Upper lobe of right lung (tissue), 1 donor: ENCODE measurements at places on chromosomes 11 and 22. TPM values are rescaled to one million over a fixed set of nuclear protein-coding genes. Genes with fewer than 3 reads are reported as not detected.

DNA sequence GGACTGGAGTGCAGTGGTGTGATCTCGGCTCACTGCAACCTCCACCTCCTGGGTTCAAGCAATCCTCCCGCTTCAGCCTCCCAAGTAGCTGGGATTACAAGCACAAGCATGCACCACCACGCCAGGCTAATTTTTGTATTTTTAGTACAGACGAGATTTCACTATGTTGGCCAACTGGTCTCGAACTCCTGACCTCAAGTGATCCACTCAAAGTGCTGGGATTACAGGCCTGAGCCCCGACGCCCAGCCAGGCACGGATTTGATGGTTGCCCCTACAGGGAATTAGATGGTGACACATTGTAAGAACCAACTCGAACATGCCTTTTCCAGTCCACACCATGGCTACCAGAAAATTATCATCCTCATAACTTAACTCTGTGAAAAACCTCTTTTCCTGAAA is 26.8 kb upstream of the RTL6 start:
- H3K4me3 ChIP-seq: no peak overlapping the region
- no peaks in the 10 kb centered on the region for H3K36me3 ChIP-seq

DNA sequence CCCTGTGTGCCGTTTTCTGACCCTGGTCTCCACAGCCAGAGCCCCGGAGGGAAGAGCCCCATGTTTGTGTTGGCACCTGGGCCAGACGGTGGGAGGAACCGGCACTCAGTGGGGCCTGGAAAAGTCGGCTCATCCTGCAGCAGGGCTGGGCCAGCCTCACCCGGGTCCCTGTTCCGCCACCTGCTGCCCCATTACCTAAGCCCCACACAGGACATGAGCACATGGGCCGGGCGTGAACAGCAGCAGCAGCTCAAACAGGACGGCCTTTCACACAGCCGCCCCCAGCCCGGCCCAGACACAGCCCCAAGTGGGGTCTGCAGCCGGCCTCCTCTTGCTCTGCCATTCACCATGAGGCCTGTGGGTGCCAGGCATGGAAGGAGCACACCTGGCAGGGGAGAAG is 302.4 kb downstream of the MN1 start:
- no peaks in the 10 kb centered on the region for H3K27me3 ChIP-seq
- DNase-seq: no peak

Gene FDXACB1
- total RNA-seq: 1.9 TPM

DNA sequence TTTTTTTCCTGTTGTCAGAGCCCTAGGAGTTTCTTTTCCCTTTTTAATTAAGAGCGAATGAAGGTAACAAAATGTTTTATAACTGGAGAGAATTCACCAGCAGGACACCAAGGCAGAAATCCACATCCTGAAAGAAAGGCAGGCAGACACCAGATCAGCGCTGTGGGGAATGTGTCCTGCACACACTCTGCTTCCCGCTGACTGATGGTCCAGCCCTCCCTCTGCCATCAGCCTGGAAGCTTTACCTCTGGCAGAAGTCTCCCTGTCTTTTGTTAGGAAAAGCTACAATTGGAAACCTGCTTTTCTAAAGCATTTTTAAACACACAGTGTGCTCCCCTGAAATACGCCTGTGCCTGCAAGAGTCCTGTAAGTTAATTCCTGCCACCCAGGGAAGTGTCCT is 638.5 kb downstream of the NTM start:
- DNase-seq: no peak
- H3K27ac ChIP-seq: no peak overlapping the region
- no peaks in the 10 kb centered on the region for H3K36me3 ChIP-seq
- H3K27me3 ChIP-seq: no peaks in the 10 kb centered on the region
- H3K4me1 ChIP-seq: no peaks in the 10 kb centered on the region

- H3K27ac ChIP-seq: no peak overlapping the region
- no peaks in the 10 kb centered on the region for H3K27me3 ChIP-seq
- DNase-seq: no peak
- no peaks in the 10 kb centered on the region for H3K4me1 ChIP-seq
These were observed 172.3 kb downstream of the AASDHPPT start for GRCh38 chr11:106249617-106250239.

Gene BANF1
- total RNA-seq: 167 TPM

Gene TRIM51
- not detected for total RNA-seq

Gene NPTXR
- total RNA-seq: 6.3 TPM

Gene ACTN3
- total RNA-seq: not detected

Gene TSPAN32
- total RNA-seq: 12.2 TPM

- H3K36me3 ChIP-seq: peaks cover 39% of the 10 kb centered on the region
- no peak overlapping the region for H3K27ac ChIP-seq
- H3K27me3 ChIP-seq: no peaks in the 10 kb centered on the region
- DNase-seq: no peak
- H3K4me1 ChIP-seq: no peaks in the 10 kb centered on the region
- H3K4me3 ChIP-seq: no peak overlapping the region
These were observed 16.9 kb downstream of the CDPF1 start for GRCh38 chr22:46233231-46233630.

- H3K4me3 ChIP-seq: no peak overlapping the region
- H3K27me3 ChIP-seq: no peaks in the 10 kb centered on the region
- no peak overlapping the region for H3K27ac ChIP-seq
- DNase-seq: no peak
These were observed 2.4 kb upstream of the ASCC2 start for GRCh38 chr22:29840498-29840897.

Gene OR51I1
- total RNA-seq: not detected
